Activated T-cell treated with anti-CD3 and anti-CD28 coated beads, Interleukin-2, amount 50 U/mL, for 72 hours (primary cell): ENCODE measurements at places on chromosomes 4 and X. TPM values are rescaled to one million over a fixed set of nuclear protein-coding genes. Genes with fewer than 3 reads are reported as not detected.

Gene ADH1A
- total RNA-seq: not detected

Gene USP17L11
- not detected for total RNA-seq

Gene CT45A5
- 0.35 TPM for total RNA-seq

Gene REPS2
- total RNA-seq: 0.39 TPM

Gene CLCN4
- total RNA-seq: 0.02 TPM

Gene IL2
- total RNA-seq: 19.1 TPM

Gene HCFC1
- total RNA-seq: 59.3 TPM

Gene ARX
- not detected for total RNA-seq

Gene NRK
- not detected for total RNA-seq

Gene SLC10A4
- total RNA-seq: not detected

DNA sequence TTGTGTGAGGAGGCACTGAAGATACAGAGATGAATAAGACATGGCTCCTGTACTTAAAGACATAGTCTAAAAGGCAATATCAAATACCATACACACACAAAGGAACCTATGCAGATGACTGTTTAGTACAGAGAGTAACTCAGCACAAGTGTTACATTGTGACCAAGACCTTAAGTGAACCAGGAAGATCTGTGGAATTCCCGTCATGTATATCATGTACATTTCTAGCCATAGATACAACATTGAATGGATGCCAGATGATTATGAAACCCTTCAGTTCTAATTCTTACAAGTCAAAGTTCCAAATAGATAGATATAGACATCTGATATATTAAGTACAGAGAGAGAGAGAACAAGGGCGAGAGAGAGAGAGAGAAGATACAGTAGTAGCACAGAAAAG, 73.2 kb downstream of the PAK3 start:
- H3K36me3 ChIP-seq: no peaks in the 10 kb centered on the region
- peaks cover 67% of the 10 kb centered on the region for H3K27me3 ChIP-seq
- no peak for DNase-seq
- peaks cover 5% of the 10 kb centered on the region for H3K4me1 ChIP-seq
- H3K27ac ChIP-seq: no peak overlapping the region

- no peaks in the 10 kb centered on the region for H3K36me3 ChIP-seq
- DNase-seq: no peak
- H3K27me3 ChIP-seq: no peaks in the 10 kb centered on the region
- no peak overlapping the region for H3K4me3 ChIP-seq
These were observed 39.8 kb upstream of the VCX3A start for GRCh38 chrX:6574762-6575161.

DNA sequence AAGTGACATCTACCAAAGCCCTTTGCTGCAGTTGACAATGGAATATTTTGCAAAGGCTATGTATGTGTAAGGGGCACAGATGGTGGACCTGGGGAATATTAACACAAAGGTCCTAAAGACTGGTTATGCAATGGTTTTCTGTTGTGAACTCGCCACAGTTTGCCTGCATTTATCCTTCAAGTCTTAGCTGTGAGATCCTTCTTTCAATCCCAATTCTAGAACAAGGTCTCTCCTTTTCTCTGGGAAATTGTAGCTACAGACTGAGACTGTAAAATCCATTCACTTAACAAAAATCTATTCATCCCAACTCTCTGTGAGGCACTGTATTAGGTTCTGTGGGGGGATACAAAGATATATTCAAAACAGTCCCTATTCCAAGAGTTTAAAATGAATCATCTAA, 250.4 kb downstream of the GPM6A start:
- H3K36me3 ChIP-seq: no peaks in the 10 kb centered on the region
- H3K4me3 ChIP-seq: no peak overlapping the region
- DNase-seq: no peak
- H3K27me3 ChIP-seq: no peaks in the 10 kb centered on the region
- no peaks in the 10 kb centered on the region for H3K4me1 ChIP-seq

- H3K27ac ChIP-seq: no peak overlapping the region
- DNase-seq: no peak
- H3K4me3 ChIP-seq: no peak overlapping the region
These were observed 56.9 kb upstream of the STS start for GRCh38 chrX:7090641-7091040.

GRCh38 chr4:53012738-53013137, 150.6 kb downstream of the RASL11B start:
- no peaks in the 10 kb centered on the region for H3K27me3 ChIP-seq
- H3K27ac ChIP-seq: no peak overlapping the region
- no peak for DNase-seq
- H3K4me1 ChIP-seq: peaks cover 23% of the 10 kb centered on the region
- H3K4me3 ChIP-seq: peak overlapping the region; percentile 34
- H3K36me3 ChIP-seq: no peaks in the 10 kb centered on the region

- no peak overlapping the region for H3K27ac ChIP-seq
- no peak for DNase-seq
- H3K4me3 ChIP-seq: no peak overlapping the region
- no peaks in the 10 kb centered on the region for H3K27me3 ChIP-seq
These were observed 207.7 kb upstream of the SLIT2 start for GRCh38 chr4:20043991-20044390.

DNA sequence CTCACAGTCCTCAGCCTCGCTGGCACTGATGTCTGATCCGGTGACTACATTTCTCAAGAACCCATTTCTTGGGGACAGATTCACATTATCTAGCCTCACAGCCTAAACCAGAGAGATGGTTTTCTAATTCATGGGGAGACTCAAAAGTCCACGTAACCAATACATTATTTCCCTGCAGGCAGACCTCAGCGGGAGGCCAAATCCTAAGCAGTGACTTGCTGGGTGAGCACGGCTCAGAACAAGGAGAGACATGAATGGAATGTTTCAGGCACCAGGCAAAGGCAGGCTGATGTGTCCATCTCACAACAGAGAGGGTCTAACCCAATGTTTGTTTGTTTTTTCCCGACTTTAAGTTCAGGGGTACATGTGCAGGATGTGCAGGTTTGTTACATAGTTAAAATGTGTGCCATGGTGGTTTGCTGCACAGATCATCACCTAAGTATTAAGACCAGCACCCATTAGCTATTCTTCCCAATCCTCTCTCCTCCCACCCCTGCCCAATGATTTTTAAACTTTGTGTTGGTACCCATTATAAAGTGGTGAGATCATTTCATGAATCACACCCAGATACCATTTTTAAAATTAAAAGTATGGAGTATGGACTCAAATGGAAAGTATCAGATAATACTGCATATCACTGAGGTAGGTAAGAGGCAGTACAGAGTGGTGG, 53.3 kb downstream of the SCD5 start:
- no peaks in the 10 kb centered on the region for H3K4me1 ChIP-seq
- DNase-seq: no peak
- no peak overlapping the region for H3K27ac ChIP-seq
- H3K4me3 ChIP-seq: no peak overlapping the region
- no peaks in the 10 kb centered on the region for H3K36me3 ChIP-seq

DNA sequence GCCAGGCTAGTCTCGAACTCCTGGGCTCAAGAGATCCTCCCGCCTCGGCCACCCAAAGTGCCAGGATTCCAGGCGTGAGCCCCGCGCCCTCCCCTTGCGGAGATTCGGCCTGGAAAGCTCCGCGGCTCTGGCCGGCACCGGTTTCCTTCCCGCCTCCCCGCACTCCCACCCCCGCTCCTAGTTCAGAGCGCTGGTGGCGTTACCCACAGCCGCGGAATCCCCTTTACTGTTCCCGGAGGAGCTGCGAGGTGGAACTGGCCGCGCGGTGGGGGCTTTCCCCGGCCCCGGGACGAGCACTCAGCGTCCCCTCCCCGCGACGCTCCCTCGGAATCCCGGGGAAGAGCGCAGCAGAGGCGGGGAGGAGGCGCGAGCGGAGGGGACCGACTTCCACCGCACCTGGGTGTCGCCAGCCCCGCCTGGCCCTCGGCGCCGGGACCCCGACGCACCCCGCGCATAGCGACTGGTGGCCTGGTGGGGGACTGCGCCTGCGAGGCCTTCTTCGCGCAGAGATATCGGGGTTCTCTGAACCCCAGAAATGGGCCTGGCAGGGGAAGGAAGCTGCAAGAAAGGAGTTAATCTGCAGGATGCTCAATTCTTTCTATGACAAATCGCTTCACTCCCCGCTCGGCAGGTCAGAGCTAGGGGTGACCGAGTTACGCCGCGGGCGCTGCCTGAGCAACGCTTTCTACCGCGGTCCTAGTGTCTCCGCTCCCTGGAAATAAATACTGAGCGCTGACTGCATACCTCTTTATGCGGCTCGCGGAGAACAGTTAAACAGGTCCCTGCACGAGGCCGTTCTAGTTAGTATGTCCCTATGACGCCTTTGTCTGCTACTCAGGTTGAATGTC, 14.6 kb upstream of the SLC25A4 start:
- H3K27me3 ChIP-seq: peaks cover 48% of the 10 kb centered on the region
- H3K4me1 ChIP-seq: peaks cover 5% of the 10 kb centered on the region
- peak overlapping the region; percentile 81 for H3K4me3 ChIP-seq
- H3K36me3 ChIP-seq: no peaks in the 10 kb centered on the region
- H3K27ac ChIP-seq: no peak overlapping the region

DNA sequence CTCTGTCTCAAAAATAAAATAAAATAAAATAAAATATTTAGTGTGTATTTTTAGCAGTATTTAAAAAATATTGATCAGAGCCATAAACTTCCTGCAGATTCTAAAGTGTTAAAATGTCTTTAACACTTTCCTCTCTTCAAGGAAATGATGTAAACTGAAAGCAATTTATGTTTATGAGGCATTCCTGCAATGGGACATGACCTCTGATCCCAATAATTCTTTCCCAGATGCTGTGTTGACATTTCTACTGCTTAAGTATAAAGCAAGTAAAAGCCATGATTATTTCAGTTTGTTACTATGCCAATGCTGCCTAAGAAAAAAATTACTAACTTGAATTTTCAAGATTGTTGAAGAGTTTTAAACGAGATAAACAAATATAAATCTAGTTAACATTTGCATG, 29.0 kb downstream of the COQ2 start:
- H3K27ac ChIP-seq: no peak overlapping the region
- no peaks in the 10 kb centered on the region for H3K36me3 ChIP-seq
- H3K27me3 ChIP-seq: no peaks in the 10 kb centered on the region
- H3K4me3 ChIP-seq: no peak overlapping the region

DNA sequence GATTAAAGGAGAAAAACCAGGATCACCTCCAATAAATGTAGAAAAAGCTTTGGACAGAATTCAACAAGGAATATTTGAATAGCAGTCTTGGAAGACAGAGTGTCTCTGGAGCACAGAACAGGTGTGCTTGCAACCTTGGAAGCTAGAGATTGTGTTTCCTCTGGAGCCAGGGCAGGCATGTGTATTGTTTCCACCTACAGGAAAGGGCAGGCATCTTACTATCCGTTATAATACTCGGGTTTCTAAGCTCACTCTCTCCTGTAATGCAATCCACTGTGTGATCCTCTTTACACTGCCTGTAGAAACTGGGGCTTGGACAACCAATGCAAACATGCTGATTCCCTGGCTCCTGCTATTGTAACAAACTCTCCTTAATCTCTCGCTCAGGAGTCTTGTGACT, 14.4 kb downstream of the CCDC110 start:
- H3K36me3 ChIP-seq: no peaks in the 10 kb centered on the region
- H3K27me3 ChIP-seq: no peaks in the 10 kb centered on the region
- H3K4me3 ChIP-seq: no peak overlapping the region
- no peak for DNase-seq

DNA sequence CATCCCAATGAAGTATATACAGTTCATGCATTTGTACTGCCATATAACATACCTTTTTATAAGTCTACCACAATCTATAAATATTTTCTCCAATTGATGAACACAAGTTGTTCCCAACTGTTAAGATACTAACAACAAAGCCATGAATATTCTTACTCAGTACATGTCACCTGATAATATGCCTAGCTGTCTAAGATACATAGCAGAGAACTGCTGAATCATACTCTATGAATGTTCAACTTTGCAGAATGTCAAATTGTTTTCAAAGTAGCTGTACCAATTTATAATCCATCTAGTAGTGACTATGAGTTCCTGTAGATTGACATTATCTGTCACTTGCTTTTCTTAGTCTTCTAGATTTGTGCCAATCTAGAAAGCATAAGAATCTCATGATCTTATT, 84.9 kb downstream of the RAB28 start:
- no peaks in the 10 kb centered on the region for H3K36me3 ChIP-seq
- H3K27me3 ChIP-seq: no peaks in the 10 kb centered on the region
- no peak overlapping the region for H3K4me3 ChIP-seq

- H3K36me3 ChIP-seq: no peaks in the 10 kb centered on the region
- H3K4me1 ChIP-seq: no peaks in the 10 kb centered on the region
- H3K4me3 ChIP-seq: no peak overlapping the region
- DNase-seq: no peak
- no peaks in the 10 kb centered on the region for H3K27me3 ChIP-seq
- H3K27ac ChIP-seq: no peak overlapping the region
These were observed 8.3 kb upstream of the SLC10A6 start for GRCh38 chr4:86857341-86858052.

GRCh38 chrX:21972721-21973120, 32.2 kb downstream of the SMS start:
- H3K27me3 ChIP-seq: no peaks in the 10 kb centered on the region
- peaks cover 30% of the 10 kb centered on the region for H3K4me1 ChIP-seq
- peaks cover 6% of the 10 kb centered on the region for H3K36me3 ChIP-seq
- DNase-seq: peak; percentile 58
- peak overlapping the region; percentile 59 for H3K27ac ChIP-seq
- peak overlapping the region; percentile 62 for H3K4me3 ChIP-seq

DNA sequence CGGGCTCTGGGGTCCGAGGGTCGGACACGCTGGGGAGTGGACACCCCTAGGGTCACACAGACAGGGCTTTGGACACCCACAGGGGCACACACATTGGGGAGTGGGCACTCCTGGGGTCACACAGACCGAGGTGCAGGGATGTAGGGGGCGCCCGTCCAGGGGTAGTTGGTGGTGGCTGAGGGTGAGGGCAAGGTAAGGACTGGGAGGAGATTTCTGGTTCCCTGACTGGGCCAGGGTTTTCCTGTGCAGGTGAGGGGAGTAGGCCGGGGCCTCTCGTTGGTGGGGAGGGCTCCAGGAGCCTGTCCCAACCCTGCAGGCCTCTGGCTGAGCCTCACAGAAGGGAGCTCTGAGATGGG, 21.9 kb upstream of the WDR45 start:
- H3K27me3 ChIP-seq: no peaks in the 10 kb centered on the region
- peak overlapping the region; percentile 91 for H3K4me3 ChIP-seq
- peaks cover 10% of the 10 kb centered on the region for H3K4me1 ChIP-seq
- peak; percentile 5 for DNase-seq
- peak overlapping the region; percentile 63 for H3K27ac ChIP-seq

DNA sequence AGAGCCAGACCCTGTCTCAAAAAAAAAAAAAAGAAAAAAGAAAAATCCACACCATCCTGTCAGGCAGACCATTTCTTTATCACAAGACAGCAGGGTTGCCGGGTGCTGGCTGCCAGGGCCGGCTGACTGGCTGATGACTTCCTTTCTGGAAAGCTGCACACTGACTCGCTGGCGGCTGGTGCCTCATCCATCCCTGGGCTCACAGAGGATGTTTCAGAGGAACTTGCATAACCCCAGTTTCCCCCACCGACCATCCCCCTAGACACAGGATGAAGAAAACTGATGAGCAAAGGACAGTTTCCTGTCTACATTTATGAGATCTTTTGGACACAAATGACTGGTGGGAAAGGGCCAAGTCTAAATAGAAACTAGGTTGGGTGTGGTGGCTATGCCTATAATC, 14.1 kb downstream of the HPSE start:
- peak; percentile 12 for DNase-seq
- no peak overlapping the region for H3K4me3 ChIP-seq
- no peaks in the 10 kb centered on the region for H3K27me3 ChIP-seq
- no peak overlapping the region for H3K27ac ChIP-seq

GRCh38 chr4:3870567-3870962, 104.4 kb downstream of the ADRA2C start:
- no peak for DNase-seq
- H3K27ac ChIP-seq: no peak overlapping the region
- peaks cover 2% of the 10 kb centered on the region for H3K36me3 ChIP-seq
- H3K4me1 ChIP-seq: peaks cover 8% of the 10 kb centered on the region

GRCh38 chrX:49162620-49163019, at the start of gene MAGIX:
MAGIX (plus strand) TSS chrX:49162758; CDS start chrX:49162890, 132 bp downstream.
- no peaks in the 10 kb centered on the region for H3K36me3 ChIP-seq
- H3K4me1 ChIP-seq: peaks cover 17% of the 10 kb centered on the region
- no peak for DNase-seq
- H3K27ac ChIP-seq: peak within 1 kb of the TSS; percentile 57
- peak within 1 kb of the TSS; percentile 81 for H3K4me3 ChIP-seq
- no peaks in the 10 kb centered on the region for H3K27me3 ChIP-seq
